NCI-H774 (cell line): ENCODE measurements at places on chromosomes 12 and 14.
A peak's percentile ranks its signal among the peaks of the same experiment; 100 is the strongest.

DNA sequence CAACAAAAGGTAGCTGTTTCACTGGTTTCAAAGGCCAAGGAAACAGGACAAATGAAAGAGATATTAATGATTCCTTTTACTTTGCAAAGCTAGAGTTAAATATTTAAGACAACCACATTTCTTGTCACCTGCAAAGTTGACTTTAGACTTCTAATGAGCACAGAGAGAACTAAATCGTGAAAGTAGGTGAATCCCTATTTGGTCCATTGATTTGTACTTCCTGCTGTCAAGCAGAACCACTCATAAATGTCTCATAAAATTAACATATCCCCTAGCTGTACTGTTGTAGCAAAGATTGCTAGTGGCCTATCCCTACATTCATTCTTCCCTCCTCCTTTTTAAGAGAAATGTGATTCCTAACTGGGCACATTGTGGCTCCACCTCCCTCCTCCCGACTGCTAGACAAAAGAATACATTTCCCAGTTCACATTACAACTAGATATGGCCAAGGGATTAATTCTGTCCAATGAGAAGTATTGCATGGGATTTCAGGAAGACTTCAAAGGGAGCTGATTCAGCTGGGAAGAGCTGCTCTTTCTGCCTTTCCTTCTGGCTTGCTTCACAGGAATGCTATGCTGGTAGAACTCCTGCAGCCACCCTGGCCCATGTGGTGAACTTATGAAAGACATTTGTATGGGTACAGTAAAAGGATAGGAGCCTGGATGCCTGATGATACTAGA is 227.5 kb upstream of the ABCD2 start:
- DNase-seq, result no peak

GRCh38 chr12:92055877-92056276 is 89.8 kb downstream of the BTG1 start:
- DNase-seq, result no peak

DNA sequence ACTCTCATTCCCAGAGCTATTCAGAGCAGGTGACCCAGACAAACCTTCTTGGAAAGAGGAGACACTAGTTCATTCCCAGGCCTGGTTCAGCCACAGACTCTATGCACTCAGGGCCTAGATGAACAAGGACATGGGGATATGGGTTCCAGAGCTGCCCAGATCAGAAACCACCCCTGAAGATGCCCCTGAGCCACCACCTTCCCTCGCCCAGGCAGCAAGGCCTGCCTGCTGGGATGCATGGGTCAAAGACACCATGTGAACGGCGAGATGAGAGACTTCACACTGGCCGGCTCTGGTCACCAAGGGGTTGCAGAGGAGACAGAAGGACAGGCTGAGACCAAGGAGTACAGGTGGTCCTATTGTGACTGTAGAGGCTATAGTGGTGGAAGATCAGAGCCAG is 4.1 kb downstream of the SERPINA12 start:
- DNase-seq, result no peak

GRCh38 chr12:128698301-128698972 is 125.3 kb downstream of the SLC15A4 start:
- no peak for DNase-seq

- DNase-seq, result peak; percentile 37
Measured at GRCh38 chr14:28142400-28143015, 624.1 kb upstream of the FOXG1 start.

DNA sequence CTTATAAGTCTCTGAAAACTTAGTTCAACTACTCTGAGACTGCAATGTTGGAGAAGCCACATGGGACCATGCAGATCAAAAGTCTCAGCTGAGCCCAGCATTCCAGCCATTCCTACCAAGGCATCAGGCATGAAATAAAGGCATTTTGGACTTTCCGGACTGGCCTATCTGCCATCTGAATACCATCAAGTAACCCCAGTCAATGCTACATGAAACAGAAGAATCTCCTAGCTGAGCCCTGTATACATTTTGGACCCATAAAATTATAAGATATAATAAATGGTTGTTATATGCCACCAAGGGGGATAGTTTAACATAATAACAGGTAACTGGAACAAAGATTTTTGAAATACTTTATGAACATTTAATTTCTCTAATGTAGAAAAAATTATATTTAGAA is 9.3 kb upstream of the TMEM260 start:
- no peak for DNase-seq

- no peak for DNase-seq
Measured at GRCh38 chr14:104551851-104552737, 27.5 kb upstream of the C14orf180 start.

DNA sequence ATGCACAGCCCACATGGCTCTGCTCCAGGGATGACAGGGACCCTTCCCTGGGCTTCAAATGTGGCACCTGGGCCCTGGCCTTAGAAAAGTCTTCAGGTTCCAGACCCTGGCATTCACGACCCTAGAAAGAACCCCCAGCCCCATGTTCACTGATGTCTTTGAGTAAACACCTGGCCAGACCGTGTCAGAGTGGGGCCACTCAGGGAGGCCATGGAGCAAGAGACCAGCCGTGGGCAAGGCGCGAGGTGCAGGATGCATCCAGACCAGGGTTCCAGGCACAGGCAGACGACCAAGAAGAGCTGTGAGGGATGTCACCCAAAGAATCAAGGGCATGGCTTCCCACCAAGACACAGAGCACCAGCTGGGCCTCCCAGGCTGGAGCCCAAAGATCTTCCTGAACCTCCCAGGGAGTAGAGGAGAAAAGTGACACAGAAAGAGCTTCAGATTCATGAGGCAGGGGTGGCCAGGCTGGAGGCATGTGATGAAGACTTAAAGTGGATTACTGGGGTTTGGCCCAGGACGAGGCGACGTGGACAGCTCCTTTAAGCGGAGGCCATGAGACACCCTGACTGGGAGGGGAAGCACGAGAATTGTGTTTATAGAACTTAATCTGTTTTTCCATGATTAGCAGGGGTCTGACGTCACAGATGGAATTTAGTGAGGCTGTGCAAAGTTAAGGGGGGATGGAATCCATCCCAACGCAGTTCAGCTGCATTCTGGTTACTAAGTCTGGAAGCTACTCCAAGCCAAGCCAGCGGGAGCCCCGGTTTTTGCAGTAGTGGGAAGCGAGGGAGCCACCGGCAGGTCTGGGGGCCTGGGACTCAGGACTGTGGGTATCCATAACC is 61.6 kb downstream of the ARL6IP4 start:
- DNase-seq, result no peak
